ENCODE measurements at places on chromosomes 3 and 15.

- DNase-seq = no peak
Observed at GRCh38 chr3:176840641-176841286, 356.5 kb downstream of the TBL1XR1 start.

DNA sequence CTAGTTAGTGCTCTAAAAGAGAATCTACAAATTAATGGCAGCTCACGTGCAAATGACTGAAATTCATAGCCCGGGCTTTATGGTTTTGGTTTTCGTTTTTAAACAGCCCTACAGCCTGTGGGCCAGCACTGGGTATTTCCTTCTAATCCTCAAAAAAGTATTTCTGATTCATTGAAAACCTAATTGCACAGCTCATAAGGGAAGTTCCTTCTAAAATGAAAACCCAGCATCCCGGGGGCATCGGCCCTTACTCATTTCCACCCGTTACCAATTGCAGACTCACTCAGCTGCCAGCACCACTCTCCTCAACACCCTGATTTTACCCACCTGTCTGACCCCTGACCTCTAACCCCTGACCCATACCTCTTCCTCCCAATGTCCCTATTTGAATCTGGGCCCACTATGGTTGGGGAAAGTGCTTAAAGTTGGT is 59.5 kb upstream of the ZNF148 start:
- DNase-seq = no peak

DNA sequence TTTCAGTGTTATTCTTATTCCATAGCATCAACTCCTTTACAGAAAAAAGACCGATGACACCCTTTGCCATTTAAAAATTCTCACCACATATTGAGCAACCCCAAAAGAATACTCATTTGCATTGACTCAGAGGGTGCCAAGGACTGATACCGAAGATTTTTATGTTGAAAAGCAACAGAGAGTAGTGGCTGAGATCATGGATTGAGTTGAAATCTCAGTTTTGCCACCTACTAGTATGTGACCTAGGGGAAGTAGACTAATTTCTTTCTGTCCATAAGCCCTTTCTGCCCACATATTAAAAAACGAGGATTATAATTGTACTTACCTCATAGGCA is 313.9 kb upstream of the SATB1 start:
- no peak for DNase-seq

GRCh38 chr3:110577854-110578253 is 493.8 kb upstream of the NECTIN3 start:
- no peak for DNase-seq

DNA sequence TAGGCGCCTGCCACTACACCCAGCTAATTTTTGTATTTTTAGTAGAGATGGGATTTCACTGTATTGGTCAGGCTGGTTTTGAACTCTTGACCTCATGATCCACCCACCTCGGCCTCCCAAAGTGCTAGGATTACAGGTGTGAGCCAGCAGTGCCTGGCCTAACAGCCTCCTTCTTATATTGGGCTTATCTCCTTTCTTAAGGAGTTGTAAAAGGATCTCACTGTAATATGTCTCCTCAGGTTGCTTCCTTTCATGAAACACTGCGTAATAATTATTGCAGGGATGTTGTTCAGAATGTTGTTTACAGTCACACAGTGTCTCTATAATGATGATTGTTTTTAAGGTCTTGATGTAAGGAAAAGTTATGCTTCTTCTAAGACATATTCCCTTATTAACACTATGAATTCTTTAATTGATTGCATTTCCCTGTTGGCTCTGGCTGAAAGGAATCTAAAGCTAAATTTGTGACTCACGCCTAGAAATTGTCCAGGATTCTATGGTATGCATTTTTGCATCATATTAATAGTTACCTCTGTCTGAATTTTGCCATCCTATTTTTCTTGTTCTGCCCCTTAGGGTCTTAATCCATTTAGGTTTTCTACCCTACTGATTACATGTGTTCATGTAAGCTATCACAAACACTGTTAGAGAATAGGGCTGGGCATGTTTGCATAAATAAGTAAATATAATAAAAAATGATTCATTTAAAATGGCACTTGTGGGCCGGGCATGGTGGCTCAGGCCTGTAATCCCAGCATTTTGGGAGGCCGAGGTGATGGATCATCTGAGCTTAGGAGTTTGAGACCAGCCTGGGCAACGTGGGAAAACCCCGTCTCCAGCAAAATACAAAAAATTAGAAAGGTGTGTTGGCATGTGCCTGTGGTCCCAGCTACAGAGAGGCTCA is 24.5 kb upstream of the RNF111 start:
- DNase-seq = no peak

DNA sequence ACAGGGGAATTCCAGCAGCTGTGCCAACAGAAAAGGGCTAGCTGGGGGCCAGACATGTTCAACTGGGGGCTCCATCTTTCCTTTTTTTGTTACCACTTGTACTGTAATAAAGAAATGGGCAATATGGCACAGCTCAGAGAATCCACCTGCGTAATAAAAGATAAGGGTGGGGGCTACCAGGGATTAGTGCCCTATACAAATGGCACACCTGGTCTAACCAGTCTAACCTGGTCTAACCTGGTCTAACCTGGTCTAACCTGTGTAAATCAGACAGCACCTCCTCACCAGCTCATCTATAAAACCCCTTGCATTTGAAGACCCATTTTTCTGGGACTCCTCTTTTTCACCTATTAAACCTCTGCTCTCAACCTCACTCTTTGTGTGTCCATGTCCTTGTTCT is 26.2 kb upstream of the CLDN16 start:
- DNase-seq = no peak

DNA sequence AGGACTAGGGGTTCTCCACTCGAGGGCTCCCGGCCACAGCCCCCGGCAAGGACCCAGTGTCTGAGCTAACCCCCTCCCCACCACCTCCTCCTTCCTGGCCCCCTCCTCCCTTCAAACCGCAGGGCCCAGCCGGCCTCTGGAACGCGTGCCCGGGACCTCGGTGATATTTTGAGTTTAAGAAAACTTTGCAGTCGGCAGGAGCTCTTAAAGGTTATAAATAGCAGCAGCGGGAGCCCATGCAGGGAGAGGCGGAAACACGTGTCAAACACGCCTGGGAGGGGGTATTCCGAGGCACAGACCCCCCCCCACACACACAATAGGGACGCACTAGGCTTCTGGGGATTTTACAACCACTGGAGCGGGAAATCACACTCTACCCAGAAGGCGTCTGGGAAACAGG is 3.1 kb upstream of the PTH1R start:
- no peak for DNase-seq

DNA sequence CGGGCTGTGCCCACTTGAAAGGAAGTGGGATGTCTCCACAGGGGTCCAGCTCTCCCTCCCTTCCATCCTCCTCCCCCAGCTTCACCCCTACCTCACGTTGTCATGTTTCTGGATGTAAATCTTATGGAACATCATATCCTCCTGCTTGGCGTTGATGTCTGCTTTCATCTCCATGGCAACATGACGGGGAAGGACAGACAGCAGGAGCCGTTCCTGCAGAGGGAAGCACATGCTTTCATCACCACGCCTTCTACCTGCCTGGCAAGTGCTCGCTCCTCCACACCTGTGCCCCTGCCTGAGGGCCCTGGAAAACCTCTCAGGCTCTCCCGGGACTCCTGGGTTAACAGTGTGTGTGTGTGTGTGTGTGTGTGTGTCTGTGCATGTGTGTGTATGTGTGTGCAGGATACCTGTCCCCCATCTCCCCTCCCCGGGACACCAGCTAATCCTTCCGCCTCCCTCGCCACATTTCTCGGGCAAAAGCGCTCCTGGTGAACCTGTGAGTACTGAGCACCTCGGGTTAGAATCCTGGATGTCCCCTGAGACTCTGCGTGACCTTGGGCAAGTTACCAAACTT is 101.1 kb downstream of the ADCY5 start:
- DNase-seq = no peak

- no peak for DNase-seq
Observed at GRCh38 chr3:52097851-52098507, 41.6 kb upstream of the DUSP7 start.
